ENCODE measurements at places on chromosomes 1 and 21.
A peak's percentile ranks its signal among the peaks of the same experiment; 100 is the strongest.

DNA sequence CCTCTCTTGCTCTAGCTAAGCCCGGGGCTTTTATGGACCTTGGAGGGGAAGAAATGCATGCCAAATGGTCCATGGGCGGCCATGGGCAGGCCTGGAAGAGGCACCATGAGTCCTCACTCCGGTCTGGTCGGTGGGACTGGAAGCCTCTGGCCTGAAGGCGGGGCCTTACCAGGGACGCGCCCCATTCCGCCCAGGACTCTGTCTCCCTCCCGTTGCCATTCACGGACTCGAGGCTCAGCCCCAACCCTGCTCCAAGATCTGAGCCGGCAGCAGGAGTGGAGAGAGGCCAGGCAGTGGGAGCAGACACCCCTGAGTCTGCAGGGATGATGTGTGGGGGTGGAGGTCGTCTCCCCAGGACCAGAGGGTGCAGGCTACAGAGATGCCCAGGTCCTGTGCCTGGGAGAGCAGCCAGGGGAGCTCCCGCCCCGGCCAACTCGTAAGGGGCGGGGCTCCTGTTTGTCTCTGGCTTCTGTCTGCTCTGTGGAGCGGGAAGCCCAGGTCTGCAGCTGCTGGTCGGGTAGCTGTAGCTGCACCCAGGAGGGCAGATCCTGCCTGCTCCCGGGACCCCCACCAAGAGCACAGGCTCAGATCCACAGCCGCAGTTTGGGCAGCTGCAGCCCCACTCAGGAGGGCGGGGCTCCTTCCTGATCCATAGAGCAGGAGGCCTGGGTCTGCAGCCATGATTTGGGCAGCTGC, 8.3 kb upstream of the KANK4 start:
- no peak for DNase-seq

- DNase-seq: no peak
Observed at GRCh38 chr21:15741510-15741909, 11.7 kb downstream of the USP25 start.

GRCh38 chr21:16378525-16378924, 648.7 kb downstream of the USP25 start:
- DNase-seq: no peak

GRCh38 chr1:65176591-65176990, 28.6 kb downstream of the AK4 start:
- no peak for DNase-seq

DNA sequence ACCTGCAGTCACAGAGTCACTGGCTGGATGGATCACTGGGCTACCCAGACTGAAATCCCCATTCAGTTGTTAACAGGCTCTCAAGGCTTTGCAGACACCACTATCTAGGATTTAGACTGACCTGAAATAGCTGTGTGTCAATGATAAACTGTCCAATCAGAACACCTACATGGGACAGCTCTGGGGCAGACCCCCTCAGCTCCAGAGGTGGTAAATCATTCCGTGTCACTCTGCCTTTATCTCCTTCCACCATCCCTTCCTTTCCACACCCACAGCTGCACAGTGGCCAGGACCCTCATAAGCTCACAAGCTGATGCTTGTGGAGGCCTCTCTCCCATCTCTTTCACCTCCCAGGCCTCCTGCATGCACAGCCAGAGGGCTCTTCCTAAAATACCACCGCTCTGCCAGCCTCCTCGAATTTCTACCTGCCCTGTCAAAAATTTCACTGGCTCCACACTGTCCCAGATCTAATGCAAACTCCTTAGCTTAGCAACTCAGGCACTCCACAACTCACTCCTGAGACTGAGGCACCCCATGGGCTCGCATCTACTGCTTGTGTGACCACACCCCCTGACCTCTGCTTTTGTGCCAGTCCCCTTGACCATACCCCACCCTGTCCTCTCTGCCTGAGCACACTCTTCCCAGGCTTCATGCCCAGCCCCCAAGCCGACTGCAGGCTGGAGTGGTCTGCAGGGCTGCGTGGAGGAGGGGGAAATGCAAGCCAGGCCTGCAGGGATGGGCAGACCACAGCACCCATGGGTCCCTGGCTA, 5.8 kb downstream of the CAPZB start:
- no peak for DNase-seq

DNA sequence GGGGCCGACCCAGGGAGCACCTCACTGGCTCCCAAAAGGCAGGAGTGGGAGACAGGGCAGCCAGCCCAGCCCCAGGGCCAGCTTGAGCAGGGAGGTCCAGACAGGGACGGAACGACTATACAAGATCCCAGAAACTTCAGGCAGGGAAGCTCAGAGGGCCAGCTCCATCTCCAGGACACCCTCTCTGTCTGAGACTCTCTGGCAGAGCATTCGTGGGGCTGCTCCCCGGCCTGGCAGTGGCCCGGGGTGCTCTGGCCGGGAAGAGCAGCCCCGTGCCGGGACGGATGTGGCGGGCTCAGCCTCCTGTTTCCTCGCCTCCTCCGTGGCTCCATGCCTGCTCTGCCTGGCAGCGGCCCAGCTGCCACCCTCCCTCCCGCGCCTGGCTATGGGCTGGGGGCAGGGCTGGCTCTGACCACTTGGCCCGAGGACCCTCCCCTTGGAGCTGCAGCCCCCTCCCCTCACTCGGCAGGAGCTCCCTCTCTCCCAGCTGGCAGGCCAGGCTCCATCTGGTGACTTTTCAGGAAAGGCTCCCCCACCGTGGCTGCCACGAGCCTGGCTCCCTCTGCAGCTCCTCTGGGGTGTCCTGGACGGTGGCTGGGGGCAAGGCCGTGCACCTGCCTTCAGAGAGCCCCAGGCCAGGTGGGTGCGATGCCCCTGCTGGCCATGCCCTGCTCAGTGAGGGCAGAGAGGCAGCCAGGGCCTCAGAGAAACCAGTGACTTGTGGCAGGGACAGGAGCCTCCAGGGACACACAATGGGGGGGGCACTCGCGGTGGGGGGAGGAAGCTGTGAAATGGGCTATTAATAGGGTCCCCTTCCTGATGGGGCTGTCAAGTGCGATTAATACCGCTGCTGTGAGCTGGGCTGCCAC, 5.6 kb upstream of the PLCH2 start:
- no peak for DNase-seq

GRCh38 chr1:89112871-89113613, 12.9 kb downstream of the GBP2 start:
- no peak for DNase-seq

- no peak for DNase-seq
Observed at GRCh38 chr21:14403681-14404318, 20.9 kb upstream of the HSPA13 start.

DNA sequence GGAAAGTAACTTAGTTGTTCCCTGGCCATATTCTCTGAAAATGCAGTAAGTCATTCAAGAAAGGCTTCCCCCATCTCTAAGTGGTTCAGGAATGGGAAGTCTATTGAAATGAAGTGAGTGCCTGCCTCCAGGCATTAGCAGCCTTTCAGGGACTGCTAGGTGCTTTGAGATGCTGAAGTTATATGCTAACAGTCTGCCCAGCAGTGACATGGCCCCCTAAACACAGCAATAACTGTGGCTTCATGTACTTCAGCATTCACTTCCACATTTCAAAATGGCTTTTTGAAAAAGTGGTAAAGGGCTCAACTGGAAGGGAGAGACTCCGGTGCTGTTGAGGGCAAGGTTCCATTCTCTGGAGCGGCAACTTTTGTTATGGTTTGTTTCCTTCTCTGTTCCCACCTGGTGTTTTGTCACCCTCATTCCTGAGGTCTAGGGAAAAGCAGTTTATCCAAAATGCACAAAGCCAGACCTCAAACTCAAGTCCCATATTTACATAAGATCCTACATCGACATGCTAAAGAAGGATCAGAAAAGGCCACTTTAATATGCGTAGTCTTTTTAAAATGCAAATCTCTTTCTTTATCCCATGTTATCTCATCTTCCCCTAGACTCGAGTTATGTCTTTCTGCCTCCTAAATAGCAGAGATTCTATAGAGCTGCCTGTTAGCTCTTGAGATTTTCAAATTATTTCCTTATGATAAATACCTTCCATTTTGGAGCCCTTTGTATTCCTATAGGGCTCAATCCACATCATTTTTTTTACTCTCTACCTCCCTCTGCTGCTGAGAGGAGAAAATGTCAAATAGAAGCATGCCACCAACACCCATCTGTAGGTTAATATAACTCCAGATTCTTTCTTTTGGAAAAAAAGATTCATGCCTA, 34.2 kb upstream of the LRRC8C start:
- DNase-seq: no peak

DNA sequence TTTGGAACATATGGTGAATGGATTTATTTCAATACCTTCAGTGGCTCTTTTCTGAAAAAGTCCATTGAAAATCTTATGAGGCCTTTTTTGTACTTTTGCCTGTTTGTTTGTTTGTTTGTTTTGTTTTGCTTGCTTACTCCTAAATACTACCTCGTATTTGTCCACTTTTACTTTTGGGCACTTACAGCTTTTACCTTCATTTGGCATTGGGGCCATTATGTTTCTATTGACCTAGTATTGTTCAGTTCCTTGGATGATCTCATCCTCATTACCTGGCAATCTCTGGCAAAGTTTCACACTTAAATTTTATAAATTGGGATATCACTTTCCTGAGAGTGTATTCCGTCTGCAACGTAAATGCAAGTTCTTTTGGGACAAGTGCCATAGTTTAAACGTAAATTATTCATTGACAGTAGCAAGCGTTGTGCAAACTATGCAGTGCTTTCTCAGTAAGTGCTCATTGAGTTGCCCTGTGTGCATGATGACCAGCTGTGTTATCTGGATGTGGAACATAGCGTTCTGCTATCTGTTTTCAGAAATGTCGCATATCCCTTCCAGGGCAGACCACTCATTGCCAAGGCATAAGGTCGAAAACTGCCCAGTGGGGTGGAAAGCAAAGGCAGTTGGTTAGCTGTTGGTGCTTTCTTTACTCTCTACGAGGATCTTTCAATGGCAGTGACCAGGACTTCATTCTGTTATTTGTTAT, 51.1 kb downstream of the LRRC8D start:
- no peak for DNase-seq

GRCh38 chr1:108504447-108504846, 54.3 kb downstream of the NBPF6 start:
- no peak for DNase-seq

DNA sequence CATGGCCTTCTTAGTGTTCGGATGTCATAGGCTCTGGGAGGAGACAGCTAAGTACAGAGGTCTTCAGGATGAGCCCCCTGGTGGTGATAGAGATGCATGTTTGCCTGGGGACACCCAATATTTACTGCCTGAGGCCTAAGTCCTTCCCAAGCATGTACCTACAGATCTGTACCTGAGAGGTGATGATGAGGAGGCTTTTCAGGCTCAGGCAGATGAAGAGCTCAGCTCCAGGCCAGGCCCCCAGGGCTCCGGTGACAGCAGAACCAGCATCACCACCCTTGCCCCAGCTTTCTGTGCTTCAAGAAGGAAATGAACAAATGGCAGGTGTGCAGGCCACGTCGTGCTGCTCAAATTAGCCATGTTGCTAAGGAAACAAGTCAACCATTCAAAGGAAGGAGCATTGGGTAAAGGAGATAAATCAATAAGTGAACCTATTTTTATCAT, 21.1 kb downstream of the CACNA1E start:
- no peak for DNase-seq

DNA sequence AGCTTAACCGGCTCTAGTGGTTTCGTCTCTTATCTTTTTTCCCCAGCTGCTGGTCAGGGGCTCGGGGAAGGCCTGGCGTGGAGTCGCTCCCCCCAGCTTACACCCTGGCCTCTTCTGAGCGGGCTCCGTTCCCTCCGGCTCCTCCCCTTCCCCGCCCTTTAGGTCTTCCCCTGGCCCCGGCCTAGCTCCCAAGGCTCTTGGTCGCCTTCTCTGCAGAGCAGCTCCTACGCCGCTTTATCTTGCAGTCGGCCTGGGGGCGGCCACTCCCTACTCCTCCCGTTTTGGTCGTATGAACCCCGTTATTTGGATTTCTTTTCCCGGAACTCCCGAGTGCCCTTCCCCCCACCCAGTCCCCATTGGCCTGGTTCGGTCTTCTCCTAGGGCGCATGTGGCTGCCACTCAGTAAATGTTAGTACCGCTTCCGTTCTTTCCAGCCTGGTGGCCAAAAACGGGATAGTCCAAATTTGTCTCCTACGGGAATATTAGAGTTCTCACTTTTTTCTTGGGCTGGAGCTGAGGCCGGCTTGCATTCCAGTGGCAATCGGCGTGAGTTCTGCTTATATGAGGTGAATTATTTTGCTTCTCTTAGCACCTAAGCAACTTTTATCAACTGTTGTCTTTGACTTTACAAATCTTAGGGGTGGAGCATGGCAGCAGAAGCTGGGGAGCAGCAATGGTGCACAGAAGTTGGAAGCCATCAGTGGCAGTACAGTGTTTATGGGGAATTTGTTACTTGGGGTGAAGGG, 467 bp downstream of the THRAP3 start:
- DNase-seq: peak; percentile 82

Data from HS-5 (cell line).